Endothelial cell of umbilical vein (primary cell): ENCODE measurements at places on chromosomes 6 and 20.

GRCh38 chr6:148811459-148811858, 64.6 kb downstream of the UST start:
- DNase-seq = no peak

GRCh38 chr20:22404419-22405170, 179.8 kb downstream of the FOXA2 start:
- no peak for DNase-seq

GRCh38 chr6:135521431-135521830, 23.9 kb upstream of the AHI1 start:
- DNase-seq = no peak

DNA sequence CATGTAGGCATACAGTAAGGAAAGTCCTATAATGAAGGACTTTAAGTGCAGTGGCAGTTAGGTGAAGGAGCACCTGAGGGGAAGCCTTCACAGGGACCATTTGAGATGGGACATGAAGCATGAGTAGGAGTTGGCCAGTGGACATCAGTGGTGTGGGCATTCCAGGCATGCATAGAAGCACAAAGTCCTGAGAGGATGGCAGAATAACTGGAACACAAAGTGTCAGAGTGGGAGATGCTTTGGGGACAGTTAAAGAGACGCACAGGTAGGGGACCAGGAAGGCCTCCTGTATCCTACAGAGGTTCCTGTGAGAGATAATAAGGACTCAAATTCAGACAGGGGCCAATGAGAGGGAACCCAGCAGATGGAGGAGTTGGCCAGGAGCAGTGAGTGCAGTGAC, 26.4 kb upstream of the EFHC1 start:
- DNase-seq = no peak

- no peak for DNase-seq
These were observed 392 bp upstream of the SLC2A10 start for GRCh38 chr20:46709055-46709458.

- DNase-seq = no peak
These were observed 171.3 kb downstream of the COL21A1 start for GRCh38 chr6:56076033-56076432.

DNA sequence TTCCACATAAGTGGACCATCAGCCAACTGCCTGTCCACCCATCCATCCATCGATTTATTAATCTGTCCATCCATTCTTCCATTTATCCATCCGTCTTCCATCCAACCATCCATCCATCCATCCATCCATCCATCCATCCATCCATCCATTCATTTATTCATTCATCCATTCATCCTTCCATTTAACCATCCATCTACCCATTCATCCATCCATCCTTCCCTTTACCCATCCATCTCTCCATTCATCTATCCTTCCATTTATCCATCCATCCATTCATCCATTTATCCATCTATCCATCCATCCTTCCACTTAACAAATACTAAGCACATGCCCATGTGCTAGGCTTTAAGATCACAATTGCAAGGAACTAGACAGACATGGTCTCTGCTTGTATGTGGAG, 6.8 kb downstream of the SAMD5 start:
- DNase-seq = no peak

DNA sequence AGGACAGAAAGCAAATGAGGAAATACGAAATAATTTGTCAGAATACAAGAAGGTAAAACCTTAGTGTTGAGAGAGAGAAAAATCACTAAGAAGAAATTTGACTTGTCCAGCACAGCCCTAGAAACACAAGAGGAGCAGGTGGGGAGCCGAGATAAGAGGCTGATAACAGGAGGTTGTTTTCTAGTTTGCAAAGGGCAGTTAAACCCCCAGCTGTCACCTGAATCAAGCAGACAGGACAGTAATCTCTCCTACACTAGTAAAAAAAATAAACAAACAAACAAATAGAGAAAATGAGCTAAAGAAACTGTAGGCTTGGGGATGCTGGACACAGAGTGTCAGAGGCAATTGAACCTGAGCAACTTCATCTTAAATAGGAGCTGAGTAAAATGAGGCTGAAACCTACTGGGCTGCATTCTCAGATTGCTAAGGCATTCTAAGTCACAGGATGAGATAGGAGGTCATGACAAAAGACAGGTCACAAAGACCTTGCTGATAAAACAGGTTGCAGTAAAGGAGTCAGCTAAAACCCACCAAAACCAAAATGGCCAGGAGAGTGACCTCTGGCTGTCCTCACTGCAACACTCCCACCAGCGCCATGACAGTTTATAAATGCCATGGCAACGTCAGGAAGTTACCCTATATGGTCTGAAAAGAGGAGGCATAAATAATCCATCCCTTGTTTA, 40.4 kb downstream of the FAM184A start:
- no peak for DNase-seq

GRCh38 chr6:154458565-154459470, 51.7 kb downstream of the CNKSR3 start:
- no peak for DNase-seq

- DNase-seq = no peak
These were observed 369.7 kb upstream of the FLRT3 start for GRCh38 chr20:14707026-14707680.

DNA sequence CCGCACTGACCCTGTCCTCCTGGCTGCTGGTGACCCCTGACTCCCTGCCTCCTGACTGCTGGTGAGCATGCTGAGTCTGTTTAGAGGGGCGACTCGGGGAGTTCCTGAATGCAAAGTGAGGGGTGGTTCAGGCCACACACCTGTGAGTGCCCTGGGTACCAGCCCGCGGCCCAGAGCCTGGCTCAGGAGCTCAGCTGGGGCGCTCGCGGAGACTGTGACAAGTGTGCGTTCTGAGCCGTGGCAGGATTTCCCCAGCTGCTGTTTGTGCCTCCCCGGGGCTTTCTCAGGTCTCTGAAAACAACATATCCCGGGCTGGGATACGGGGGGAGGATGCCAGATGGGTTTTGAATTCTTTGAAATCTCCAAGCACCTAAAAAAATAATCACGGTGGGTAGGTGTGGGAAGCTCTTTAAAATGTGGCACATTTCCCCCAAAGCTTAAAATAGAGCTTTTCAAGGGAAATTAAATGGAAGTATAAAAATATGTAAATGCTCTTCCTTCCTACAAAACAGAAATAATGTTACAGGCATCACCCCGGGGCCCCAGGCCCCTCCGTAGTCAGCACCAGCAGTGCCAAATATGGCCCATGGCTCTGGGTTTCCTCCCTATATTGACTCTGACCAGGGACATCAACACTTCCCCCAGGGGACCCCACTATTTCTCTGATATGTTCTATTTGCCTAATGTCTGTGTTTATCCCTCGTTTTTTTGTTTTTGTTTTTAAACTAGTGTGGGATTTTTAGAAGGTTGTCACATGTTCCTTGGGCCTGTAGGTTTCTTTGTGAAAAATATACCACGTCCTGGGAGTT, 49.9 kb upstream of the TAGAP start:
- DNase-seq = no peak

DNA sequence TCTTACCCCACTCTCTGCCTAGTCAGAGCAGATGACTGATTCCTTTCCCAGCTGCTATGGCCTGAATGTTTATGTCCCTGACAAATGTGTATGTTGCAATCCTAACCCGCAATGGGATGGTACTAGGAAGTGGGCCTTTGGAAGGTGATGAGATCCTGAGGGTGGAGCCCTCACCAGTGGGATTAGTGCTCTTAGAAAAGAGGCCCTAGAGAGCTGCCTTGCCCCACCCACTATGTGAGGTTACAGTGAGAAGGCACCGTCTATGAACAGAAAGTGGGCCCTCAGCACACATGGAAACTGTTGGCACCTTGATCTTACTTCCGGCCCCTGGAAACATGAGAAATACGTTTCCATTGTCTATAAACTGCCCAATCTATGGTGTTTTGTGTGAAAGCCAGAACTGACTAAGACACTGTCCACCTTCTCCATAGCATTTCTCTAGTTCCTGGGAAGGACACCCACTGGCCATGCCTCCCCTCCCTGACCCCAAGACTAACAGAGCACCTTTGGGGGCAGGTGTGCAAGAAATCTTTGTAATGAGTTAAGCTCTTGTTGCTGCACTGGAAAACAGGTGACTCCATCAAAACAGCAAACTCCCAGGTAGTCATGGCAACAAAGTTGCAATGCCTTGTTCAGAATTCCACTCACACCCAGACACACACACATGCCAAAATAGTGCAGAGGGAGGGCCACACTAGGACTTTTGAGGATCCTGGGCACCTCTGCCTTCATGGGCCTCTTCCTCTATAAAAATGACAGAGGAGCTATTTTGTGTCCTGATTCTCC, 16.2 kb downstream of the GABRR2 start:
- DNase-seq = peak; percentile 26

GRCh38 chr6:131877999-131878789, 70.4 kb downstream of the ENPP1 start:
- no peak for DNase-seq

DNA sequence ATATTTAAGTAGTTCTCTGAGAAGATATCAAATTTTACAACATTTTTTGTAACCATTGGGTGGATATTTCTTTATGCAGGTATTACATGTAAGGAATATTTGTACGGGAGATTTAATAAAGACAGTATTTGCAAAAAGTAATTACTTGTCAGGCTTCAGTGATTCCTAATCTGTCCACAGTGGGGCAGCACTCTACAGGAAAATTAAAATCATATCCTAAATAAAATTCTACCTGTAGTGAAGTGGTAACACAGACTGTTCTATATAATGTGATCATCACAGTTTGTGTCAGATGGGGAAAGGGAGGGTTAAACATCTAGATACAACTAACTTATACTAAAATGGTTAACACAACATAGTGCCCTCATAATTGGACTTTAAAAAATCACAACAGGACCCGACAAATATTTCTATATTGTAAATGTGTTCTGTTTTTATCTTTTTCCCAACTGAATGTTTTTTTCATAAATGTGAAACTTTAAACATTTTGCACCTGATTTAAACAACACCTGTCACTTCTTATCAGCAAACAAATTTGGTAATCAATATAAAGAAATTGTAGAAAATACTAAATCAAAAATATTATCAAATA, 145.6 kb upstream of the MANEA start:
- peak; percentile 64 for DNase-seq

DNA sequence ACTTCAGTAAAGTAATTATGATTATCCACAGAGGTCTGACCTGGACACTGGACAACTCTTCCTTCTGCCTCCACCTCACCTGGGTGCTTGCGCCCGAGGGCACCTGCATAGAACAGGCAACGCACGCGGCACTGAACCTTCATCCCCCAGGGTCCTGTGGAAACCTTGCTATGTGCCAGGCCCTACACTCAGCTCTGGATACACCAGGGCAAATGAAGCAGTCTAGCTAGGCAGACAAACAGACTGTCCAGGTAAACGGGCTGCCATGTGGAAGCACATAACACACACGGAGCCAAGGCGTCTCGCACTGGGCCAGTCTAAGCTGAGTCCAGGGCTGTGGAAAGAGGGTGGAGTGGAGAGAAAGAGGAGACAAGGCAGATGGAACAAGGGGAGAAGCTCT, 109.3 kb upstream of the AFDN start:
- no peak for DNase-seq

DNA sequence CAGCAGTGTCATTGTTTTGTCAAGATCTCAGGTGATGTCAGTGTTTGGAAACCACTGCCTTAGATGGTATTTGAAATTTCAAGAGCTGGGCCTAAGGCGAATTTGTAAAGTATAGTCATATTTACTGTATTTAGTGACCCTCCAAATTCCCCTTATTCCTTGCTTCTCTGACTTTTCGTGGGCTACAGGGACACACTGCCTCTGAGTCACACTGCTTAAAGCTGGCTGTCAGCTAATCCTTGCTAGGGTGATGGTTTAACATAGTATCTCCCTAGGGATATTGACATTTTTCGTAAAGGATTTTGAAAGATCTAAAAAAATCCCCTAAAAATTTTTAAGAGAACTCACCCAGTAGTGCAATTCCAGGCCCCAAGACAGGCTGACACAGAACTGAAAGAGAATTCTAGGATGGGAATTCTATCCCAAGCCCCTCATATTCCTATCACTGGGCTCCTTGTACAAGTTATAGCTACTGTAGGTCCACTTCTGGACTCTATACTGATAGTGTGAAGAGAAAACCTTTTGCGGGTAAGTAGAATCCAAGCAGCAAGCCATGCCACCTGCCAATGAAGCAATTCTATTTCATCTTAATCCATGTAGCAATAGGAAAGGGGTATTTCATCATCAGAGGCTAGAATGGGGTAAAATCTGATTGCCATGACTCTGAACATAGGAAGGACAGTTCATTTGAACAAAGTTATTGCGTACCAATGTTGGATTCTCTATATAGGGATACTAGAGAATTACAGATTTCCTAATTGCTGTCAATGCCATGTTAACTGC, 4.3 kb downstream of the BMP6 start:
- DNase-seq = no peak

DNA sequence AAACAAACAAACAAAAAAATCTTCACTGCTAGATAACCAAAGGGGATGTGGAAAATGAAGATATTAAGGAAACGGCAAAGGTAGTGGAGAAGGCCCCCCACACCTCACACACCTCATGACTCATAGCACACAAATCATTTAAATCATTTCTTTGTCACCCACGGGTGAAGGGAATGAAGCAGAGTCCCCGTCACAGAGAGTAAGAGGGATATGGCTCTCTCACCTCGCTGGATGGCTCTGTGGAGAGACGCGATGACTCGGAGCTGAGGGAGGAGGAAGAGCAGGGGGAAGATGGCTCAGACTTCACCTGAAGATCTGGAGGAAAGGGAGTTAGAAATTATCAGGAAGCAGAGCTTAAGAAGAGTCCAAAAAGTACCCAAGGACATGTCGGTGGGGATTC, 1.2 kb downstream of the ATF6B start:
- DNase-seq = no peak

GRCh38 chr20:61254881-61255626, 3.0 kb downstream of the CDH4 start:
- DNase-seq = no peak
